ENCODE measurements at places on chromosomes 4 and X.

GRCh38 chrX:3699821-3700381 lies 13.5 kb downstream of the PRKX start:
- no peak for DNase-seq

DNA sequence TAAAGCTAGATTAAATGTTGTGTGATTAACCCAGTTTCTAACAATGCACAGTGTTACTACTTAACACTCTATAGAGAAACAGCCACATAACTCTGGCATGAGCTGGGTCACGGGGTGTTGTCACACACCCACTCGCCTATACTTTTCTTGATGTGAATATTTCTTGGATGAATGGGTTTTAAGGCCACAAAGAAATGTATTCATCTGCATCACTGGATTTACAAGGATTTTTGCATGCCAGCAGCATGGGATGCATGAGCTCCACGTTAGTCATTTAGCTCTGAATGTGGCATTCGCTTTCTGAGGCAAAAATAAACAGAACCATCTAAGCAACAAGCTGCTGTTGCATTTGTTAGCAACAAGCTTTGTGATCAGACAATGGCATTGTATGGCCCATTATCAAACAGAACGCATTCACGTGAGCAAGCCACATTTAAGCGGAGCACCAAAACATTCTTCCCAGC lies 89.7 kb downstream of the LRP2BP start:
- DNase-seq, result no peak

DNA sequence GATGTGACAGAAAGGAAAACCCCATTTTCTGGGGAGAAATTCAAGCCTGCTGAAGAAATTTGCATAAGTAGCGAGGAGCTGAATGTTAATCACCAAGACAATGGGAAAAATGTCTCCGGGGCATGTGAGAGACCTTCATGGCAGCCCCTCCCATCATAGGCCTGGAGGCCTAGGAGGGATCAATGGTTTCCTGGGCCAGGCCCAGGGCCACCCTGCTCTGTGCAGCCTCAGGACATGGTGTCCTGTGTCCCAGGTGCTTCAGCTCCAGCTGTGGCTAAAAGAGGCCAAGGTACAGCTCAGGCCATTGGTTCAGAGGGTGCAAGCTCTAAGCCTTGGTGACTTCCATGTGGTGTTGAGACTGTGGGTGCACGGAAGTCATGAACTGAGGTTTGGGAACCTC lies 31.2 kb downstream of the ETDB start:
- no peak for DNase-seq

GRCh38 chrX:147680251-147680650 lies 231.5 kb upstream of the FMR1 start:
- DNase-seq, result no peak

DNA sequence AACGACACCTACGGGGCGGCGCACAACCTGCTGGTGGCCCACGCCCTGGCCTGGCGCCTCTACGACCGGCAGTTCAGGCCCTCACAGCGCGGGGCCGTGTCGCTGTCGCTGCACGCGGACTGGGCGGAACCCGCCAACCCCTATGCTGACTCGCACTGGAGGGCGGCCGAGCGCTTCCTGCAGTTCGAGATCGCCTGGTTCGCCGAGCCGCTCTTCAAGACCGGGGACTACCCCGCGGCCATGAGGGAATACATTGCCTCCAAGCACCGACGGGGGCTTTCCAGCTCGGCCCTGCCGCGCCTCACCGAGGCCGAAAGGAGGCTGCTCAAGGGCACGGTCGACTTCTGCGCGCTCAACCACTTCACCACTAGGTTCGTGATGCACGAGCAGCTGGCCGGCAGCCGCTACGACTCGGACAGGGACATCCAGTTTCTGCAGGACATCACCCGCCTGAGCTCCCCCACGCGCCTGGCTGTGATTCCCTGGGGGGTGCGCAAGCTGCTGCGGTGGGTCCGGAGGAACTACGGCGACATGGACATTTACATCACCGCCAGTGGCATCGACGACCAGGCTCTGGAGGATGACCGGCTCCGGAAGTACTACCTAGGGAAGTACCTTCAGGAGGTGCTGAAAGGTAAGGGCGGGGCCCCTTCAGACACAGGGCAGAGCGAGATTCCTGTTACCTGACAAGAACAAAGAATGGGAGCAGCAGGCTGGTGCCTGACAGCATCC lies 11.7 kb downstream of the RPL9 start:
- DNase-seq, result peak; percentile 79

DNA sequence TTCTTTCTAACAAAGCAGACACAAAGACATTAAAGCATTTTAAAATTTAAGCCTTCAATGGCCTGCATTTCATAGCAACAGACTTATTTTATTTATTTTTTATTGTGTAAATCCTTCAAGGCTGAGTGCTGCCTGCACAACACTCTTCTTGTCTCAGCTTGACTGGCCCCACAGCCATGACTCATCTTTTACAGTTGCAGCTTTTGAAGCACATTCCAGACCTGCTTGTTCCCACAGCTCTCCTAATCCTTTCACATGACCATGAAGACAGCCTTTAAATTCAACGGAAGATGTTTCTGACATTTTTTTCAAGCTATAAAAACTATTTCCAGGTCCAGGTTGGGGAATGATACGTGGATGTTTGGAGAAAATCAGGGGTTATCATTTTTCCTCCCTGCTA lies 276.9 kb upstream of the TACR3 start:
- no peak for DNase-seq

DNA sequence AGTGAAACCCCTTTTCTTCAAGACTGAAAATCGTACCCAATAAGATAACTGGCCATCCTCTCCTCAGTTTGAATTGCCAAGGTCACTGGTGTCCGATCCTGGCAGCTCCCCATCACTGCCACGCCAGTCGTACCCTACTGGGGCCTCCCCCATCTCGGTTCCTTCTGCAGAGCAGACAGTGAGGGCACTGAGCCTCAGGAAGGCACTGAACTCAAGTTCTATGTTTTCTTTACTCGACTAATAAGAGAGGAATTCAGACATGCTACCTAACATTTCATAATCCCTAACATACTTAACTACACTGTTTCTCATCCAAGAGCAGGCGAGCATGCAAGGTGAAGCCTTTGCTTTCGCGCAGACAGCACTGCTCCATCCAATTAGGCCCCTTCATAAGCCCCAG lies 23.4 kb downstream of the ZFYVE28 start:
- no peak for DNase-seq

- peak; percentile 20 for DNase-seq
Observed at GRCh38 chr4:46993075-46994006, at the start of gene GABRA4. TSS of gene GABRA4 (minus strand) at chr4:46993581. CDS start at chr4:46993424, 157 bp downstream.

GRCh38 chr4:48604527-48604926 lies 114.5 kb downstream of the ZAR1 start:
- DNase-seq, result no peak

GRCh38 chr4:68011684-68012083 lies 48.4 kb upstream of the TMPRSS11A start:
- DNase-seq, result no peak

DNA sequence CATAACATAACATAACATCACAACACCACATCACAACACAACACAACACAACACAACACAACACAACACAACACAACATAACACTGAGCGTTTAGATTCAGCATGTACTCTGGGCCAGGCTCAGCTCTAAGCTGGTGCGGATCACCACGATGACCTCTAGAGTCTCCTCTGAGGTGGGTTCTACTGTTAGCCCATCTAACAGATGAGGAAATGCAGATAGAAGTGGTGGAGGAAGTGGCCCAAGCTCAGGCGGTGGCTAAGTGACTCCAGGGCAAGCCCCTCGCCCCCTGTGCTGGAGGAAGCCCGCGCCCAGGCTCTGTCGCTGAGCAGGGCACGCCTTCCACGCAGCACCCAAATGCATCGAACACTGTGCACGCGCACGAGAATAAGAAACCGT lies 45.3 kb upstream of the CDKN2AIP start:
- no peak for DNase-seq

- DNase-seq, result no peak
Observed at GRCh38 chr4:1987721-1988326, 20.9 kb downstream of the NELFA start.

DNA sequence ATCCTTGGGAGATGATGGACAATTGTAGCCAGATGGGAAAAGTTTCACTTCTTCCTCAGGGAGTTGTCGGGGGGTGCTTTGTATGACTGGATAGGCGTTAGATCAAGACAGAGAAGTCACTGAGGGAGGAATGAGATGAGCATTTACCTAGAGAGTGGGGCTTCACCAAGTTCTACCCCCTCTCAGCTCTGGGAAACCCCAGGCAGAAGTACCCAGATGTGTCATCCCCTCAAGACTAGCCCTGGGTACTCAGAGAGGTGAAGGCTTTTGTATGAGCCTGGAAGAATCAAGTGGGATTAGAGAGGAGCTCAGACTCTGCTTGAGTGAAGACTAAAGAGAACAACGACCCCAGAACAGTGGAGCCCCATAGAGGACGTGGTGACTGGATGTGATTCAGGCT lies 1.9 kb downstream of the MAGEB1 start:
- no peak for DNase-seq

GRCh38 chr4:157895205-157895604 lies 277.6 kb downstream of the GASK1B start:
- DNase-seq, result no peak

GRCh38 chrX:36414056-36414455 lies 494.5 kb downstream of the CFAP47 start:
- no peak for DNase-seq

DNA sequence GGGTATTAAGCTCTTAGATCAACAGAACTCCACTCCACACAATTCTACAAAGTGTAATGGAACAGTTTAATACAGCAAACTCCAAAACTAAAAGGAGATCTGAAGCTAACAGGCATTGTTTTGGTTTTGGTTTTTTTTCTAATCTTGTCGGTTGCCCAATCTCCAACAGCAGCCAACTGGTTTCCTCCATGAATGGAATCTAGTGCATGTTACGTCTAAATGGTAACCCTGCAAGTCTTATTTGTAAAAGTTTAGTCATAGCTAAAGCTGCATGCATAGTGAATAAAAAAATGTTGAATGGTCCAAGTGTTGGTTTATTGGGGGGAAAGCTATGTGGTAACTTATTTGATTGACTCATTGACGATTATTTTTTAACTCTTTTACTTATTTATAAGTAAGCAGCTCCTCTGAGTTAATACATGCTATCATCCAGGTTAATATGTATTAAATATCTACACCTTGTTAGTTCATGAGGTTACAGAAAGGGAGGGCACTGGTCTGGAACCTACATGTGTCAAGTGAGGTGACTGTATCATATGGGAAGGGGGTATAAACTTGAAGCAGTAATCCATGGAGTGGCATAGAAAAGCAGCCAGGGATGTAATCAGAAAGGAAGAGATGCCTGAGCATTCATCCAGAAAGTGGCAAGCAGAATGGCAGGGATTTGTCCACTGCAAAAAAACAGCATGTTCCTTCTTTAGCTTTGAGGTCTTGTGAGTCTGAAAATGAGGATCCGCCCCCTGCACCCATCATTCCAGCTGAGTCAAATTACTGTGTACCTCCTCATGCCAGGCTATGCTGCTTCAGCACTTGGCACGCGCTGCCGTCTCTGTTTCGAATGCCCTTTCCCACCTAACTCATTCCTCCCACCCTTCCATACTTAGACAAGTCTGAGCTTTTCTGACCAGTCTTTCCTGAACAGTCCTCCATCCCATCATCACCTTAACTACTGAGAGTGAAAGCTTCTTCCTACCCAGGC lies 81.7 kb downstream of the PDGFC start:
- no peak for DNase-seq

DNA sequence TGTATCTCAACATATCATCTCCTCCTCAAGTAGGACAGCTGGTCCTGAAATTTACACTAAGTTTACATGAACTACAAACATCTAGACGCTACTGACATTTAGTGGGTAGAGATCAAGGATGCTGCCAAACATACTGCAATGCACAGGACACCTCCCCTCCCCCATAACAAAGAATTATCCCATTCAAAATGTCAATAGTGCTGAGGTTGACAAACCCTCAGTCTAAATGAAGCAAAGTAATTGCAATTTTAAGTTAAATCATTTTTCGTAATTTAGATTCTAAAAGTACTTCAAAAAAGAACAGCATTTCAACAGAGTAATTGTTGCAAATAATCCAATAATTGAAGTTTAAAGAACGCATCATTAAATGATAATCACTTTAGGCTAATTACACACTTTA lies 1.2 kb downstream of the PRMT9 start:
- no peak for DNase-seq

- DNase-seq, result no peak
Observed at GRCh38 chr4:19936476-19936875, 315.2 kb upstream of the SLIT2 start.

- DNase-seq, result no peak
Observed at GRCh38 chrX:43510209-43510608, 145.9 kb upstream of the MAOA start.

DNA sequence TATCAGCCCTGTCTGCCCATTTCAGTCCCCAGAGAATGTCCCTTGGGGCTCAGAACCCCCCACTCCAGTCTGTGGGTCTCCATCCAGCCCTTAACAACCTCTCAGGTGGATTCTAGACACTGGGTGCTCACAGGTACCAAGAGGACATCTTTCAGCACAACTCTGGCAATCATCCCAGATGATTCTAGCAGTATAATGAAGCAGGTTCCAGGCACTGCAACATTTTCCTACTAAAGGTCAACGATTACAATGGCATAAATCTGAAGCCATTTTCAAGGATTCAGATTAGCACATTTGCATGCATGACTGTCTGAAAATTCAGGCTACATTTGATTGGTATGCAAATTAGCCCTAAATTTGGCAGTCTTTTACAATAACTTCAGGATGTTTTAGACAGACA lies 10.0 kb downstream of the SLC2A9 start:
- no peak for DNase-seq
